ENCODE measurements at places on chromosomes 7 and 10. TPM values are rescaled to one million over a fixed set of nuclear protein-coding genes. Genes with fewer than 3 reads are reported as not detected.

GRCh38 chr10:17561111-17561510 is 56.1 kb downstream of the HACD1 start:
- no peak for DNase-seq

DNA sequence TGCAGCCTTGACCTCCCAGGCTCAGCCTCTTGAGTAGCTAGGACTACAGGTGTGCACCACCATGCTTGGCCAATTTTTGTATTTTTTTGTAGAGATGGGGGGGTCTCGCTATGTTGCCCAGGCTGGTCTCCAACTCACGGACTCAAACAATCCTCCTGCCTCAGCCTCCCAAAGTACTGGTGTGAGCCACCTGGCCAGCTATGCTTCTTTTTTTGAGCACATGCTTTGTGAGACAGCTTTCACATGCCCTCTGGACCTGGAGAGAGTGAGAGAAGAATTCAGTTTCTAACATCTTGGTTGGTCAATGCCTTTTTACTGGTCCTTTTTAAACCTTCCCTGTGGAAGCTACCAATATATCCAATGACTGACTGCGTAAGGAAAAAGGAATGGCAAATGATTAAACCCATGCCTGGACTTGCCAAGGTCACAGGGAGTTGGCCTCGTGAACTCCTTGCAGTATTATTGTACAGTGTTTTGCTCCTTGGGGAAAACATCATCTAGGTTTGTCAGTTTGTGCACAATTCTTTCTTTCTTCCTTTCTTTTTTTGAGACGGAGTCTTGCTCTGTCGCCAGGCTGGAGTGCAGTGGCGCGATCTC is 6.2 kb upstream of the FOXK1 start:
- DNase-seq = no peak

DNA sequence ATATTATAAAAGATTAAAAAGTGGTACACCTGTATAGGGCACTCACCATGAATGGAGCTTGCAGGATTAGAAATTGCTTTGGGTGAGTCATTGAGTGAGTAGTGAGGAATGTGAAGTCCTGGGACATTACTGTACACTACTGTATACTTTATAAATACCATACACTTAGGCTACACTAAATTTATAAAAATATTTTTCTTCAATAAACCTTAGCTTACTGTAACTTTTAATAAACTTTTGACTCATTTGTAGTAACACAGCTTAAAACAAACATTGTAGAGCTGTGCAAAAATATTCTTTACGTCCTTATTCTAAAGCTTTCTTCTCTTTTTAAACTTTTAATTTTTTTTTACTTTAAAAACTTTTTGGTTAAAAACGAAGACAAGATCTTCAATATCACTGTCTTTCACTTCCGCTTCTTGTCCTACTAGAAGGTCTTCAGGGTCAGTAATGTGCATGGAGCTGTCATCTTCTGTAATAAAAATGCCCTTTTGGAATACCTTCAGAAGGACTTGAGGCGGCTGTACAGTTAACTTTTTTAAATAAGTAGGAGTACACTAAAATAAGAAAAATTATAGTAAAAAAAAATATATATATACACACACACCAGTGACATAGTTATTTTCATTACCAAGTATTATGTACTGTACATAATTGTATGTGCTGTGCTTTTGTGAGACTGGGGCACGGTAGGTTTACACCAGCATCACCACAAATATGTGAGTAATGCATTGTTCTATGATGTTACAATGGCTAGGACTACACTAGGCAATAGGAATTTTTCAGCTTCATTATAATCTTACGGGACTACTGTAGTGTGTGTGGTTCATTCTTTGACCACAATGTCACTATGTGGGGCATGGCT is 3.5 kb downstream of the STK31 start:
- no peak for DNase-seq

DNA sequence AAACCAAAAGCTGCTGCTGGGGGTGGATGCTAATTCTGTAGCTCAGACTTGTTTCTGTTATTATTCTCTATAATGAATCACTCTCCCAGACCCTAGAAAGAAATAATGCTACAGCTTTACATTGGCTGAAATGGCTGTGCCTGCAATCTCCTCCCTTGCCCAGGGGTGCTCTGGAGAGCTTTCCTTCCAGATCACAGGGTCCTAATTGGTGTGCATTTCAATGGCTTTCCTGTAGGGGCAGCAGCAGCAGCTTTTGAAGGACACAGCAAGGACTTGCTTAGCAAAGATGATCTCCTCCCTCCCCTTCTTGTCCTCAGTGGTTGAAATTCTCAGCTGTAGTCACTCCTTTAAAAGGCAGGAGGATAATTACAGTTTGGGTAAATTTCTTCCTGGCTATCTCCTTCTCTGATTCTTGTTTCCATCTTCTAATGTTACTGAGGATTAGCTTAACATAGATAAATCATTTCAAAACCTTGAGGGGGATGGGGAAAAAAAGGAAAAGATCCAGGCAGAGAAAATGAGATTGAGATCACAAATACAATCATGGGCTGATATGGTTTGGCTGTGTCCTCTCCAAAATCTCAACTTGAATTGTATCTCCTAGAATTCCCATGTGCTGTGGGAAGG is 120.2 kb upstream of the CTTNBP2 start:
- no peak for DNase-seq

DNA sequence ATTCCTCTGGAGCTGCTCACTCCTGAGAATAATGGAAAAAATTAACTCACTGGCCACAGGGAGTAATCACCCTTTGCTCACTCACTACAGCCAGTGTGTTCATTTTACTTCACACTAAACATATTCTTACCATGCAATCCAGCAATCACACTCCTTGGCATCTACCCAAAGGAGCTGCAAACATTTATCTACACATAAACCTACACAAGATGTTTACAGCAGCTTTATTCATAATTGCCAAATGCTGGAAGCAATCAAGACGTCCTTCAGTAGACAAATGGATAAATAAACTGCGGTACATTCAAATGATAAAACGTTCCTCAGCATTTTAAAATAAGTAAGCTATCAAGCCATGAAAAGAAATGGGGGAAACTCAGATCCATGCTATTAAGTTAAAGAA is 34.2 kb upstream of the POM121L12 start:
- DNase-seq = no peak

GRCh38 chr7:90312745-90313144 is 8.4 kb downstream of the FAM237B start:
- peak; percentile 10 for DNase-seq

EVX1 gene
- not detected for total RNA-seq

LGI1 gene
- total RNA-seq = not detected

PIK3AP1 gene
- 4.7 TPM for total RNA-seq

SFRP4 gene
- total RNA-seq = not detected

TMEM254 gene
- total RNA-seq = 13.0 TPM

AKR1C8 gene
- total RNA-seq = 1.3 TPM

Data from naive thymus-derived CD8-positive, alpha-beta T cell (primary cell).